Hippocampal formation (tissue), 2 donors: ENCODE measurements at places on chromosomes 16 and 17.

- no peak for DNase-seq
Measured at GRCh38 chr16:12288537-12289174, 312.1 kb downstream of the SNX29 start.

DNA sequence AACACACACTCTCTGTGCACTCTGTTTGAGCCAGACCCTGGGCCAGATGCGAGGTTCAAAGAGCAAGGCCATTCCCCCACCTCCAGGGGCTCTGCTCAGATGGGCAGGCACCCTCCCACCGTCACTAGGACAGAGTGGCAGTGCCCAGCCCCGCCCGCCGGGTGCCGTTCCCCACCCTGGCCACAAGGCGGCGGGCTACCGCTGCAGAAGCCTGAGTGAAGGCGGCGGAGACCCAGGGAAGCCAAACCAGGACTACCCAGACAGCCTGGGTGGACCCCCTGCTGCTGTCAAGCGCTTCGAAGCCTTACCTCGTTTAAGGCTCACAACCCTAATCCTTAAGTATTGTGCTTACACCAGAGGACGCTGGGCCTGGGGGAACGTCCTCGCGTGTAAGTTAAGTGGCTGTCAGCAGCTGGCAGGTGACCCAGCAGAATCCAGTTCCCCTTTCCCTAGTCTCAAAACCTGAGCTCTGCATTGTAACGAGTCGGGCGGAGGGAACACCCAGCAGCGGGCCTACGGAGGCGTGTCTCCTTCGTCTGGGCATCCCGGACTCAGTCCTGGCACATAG lies 4.5 kb downstream of the ARHGAP27 start:
- DNase-seq: no peak

- no peak for DNase-seq
Measured at GRCh38 chr16:57946181-57946801, 24.6 kb downstream of the CNGB1 start.

DNA sequence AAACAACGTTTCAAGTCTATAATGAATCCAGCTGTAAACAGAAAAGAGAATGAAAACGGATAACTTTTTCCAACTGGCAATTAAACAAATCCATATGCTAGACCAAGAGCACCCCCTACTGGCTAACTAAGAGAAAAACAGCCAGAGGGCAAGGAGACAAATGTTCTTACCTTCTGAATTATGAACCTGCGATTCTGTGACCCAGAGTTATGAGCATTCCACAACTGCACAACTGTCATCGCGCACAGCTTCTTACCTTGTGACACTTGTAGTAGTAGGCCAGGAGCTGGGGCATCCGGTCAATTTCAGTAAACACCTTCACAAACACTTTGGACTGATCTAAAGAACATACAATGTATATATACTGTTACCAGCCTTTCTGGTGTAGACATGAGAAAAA lies 18.6 kb downstream of the COG7 start:
- no peak for DNase-seq

GRCh38 chr17:29787995-29788394 lies 142.0 kb downstream of the SSH2 start:
- no peak for DNase-seq
